Mammary epithelial cell (primary cell): ENCODE measurements at places on chromosomes 6 and 20. TPM values are rescaled to one million over a fixed set of nuclear protein-coding genes. Genes with fewer than 3 reads are reported as not detected.

DNA sequence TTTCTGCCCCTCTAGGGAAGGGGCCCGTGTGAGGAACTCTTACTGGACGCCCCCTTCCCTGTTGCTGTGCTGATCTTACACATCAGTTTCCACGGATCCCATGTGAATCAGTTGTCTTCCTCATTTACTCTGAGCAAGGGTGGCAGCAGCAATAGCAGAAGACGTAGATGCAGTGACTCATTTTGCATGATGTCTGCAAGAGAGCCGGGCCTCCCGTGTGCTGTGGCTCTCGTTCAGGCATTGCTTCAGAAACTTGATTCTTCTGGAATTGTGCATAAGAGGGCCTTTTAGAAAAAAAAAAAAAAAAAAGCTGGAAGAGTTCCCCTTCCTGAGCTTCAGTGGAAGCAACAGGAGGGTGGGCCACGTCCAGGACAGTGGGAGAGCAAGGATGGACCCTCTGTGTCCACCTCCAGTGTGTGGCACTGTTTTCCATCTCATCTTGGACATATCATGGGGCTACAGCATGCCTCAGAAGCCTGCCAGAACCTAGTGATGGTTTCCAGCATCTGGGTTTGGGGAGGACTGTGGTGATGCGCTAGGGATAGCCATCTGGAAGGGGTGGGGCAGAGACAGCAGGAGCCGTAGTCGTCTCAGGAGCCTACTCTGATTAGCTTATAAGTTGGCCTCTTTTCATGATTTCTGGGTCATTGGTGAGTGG lies 62.1 kb downstream of the FOXO3 start:
- DNase-seq = peak; percentile 37

Gene ADTRP
- total RNA-seq = 74.0 TPM

- DNase-seq = no peak
Observed at GRCh38 chr6:108610270-108610839, 49.6 kb downstream of the FOXO3 start.

- DNase-seq = no peak
Observed at GRCh38 chr6:90621581-90621980, 34.7 kb upstream of the MAP3K7 start.

- DNase-seq = no peak
Observed at GRCh38 chr6:38078671-38079070, 259.1 kb downstream of the ZFAND3 start.
